Upper lobe of left lung (tissue), 6 donors: ENCODE measurements at places on chromosomes 2 and 18. TPM values are rescaled to one million over a fixed set of nuclear protein-coding genes. Genes with fewer than 3 reads are reported as not detected.

PID1 gene
- 56.7 TPM for total RNA-seq

GPN1 gene
- total RNA-seq: 31.2 TPM

STK17B gene
- total RNA-seq: 54.4 TPM

AQP12B gene
- not detected for total RNA-seq

COL3A1 gene
- total RNA-seq: 82.8 TPM

RAB6C gene
- not detected for total RNA-seq

HOXD12 gene
- not detected for total RNA-seq

DNA sequence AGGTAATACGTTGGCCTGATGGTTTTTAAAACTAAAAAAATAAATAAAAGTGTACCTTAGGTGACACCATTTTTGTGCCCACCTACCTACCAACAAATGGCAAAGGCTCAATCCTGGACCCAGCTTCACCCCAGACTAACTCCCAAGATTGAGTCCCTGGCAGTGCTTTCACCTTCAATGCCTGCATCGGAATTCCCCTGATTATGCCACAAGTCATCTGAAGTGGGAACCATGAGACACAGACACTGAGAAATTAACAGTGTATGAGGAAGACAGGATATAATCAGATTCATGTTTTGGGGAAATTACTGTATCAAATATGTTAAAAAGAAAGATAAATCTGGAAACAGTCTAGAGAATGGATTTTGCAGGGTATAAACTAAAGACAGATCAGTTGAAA, 41.6 kb downstream of the ZBTB14 start:
- no peak overlapping the region for H3K27ac ChIP-seq
- no peak overlapping the region for H3K4me3 ChIP-seq
- no peaks in the 10 kb centered on the region for H3K27me3 ChIP-seq

DNA sequence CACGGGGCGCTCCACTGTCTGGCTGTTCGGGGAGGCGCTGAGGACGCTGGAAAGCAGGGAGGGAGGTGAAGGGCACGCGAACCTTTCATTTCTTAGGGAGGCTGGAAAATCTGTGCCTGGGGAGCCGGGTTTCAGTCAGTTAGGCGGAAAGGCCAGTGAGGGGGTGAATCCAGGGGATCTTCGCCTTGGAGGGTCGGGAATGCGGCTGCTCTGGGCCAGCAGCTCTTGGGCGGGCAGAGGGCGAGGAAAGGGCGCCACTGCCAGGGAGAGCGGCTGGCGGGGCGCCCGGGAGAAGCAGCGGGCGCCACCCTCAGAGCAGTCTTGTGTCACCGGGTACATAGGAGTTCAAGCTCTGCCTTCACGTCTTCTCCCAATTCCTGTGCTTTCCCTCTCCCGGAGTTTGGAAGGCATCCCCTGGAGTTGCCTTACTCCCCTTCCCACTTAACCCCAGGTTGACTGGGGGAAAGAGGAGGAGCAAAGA, 1.4 kb downstream of the CCDC85A start:
- H3K4me1 ChIP-seq: peaks cover 31% of the 10 kb centered on the region
- no peaks in the 10 kb centered on the region for H3K36me3 ChIP-seq
- peak overlapping the region; percentile 89 for H3K27ac ChIP-seq

DNA sequence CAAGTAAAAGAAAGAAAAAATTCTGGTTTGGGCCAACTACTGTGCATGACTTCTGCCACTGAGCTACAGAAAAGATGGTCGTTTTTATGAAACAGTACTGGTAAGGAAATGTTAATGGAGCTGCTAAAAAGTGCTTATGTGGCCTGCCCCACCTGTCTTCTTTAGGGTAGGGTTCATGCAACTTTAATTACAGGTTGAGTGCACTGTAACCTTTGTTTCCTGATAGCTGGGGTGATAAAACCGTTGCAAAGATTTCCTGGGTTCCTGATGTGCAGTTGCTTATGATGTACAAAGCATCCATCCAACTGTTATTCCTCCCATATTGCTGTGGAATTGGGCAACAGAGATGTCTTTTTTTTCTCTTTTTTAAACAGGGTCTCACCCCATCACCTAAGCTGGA, 34.3 kb upstream of the PUM2 start:
- H3K27me3 ChIP-seq: no peaks in the 10 kb centered on the region
- H3K27ac ChIP-seq: no peak overlapping the region
- H3K4me1 ChIP-seq: peaks cover 5% of the 10 kb centered on the region
- no peak overlapping the region for H3K4me3 ChIP-seq
- no peaks in the 10 kb centered on the region for H3K36me3 ChIP-seq

- no peak overlapping the region for H3K4me3 ChIP-seq
- no peaks in the 10 kb centered on the region for H3K27me3 ChIP-seq
- H3K27ac ChIP-seq: no peak overlapping the region
- DNase-seq: no peak
Observed at GRCh38 chr2:65015731-65016130, 26.5 kb downstream of the SLC1A4 start.

DNA sequence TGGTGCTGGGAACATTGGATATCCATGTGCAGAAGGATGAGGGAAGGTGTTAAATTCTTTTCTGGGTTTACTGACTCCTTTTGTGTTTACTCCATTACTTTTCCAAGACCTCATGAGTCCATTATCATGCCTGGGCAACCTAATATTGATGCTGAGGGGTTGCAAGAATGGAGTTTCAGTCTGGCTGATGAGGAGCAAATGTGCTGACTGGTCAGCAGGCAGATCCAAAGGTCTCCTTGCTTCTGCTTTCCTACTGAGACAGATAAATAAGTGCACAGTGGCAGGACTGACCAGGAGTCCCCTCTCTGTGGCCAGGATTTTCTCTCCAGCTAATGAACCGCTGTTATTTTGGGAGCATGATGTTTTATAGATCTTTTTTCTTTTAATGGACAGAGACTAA, 43.6 kb upstream of the WIPF1 start:
- H3K27me3 ChIP-seq: no peaks in the 10 kb centered on the region
- no peaks in the 10 kb centered on the region for H3K36me3 ChIP-seq
- H3K27ac ChIP-seq: no peak overlapping the region
- DNase-seq: no peak
- H3K4me1 ChIP-seq: no peaks in the 10 kb centered on the region

- no peak overlapping the region for H3K27ac ChIP-seq
- no peaks in the 10 kb centered on the region for H3K27me3 ChIP-seq
- H3K36me3 ChIP-seq: no peaks in the 10 kb centered on the region
Observed at GRCh38 chr2:40201425-40201824, 250.5 kb downstream of the SLC8A1 start.

DNA sequence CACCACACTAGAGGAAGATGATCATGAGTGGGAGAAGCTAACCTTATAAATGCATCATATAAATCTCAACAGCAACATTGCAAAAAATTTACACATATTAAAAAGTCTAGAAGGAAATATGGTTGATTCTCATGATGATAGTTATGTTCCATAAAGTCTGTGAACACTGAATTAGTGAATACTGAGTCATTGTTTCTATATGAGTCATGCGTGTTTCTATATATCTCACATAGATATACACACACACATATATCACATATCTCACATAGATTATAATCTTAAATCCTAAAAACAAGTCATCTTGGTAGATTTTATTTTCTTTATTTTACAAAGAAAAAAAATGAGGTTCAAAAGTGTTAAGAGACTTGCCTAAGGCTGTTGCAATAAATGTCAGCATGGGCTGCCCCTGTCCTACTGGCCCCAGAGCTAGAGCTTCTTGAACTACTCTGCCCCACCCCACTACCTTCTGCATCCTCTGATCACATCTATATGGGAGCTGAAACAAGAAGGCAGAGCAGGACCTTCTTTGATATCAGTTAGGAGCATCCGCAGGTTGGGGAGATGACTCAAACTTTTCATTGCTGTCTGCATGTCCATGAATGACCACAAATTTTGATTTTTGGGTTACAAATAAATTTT, 81.8 kb upstream of the ADAM23 start:
- no peak overlapping the region for H3K27ac ChIP-seq
- no peaks in the 10 kb centered on the region for H3K27me3 ChIP-seq
- H3K4me1 ChIP-seq: no peaks in the 10 kb centered on the region
- no peak for DNase-seq

DNA sequence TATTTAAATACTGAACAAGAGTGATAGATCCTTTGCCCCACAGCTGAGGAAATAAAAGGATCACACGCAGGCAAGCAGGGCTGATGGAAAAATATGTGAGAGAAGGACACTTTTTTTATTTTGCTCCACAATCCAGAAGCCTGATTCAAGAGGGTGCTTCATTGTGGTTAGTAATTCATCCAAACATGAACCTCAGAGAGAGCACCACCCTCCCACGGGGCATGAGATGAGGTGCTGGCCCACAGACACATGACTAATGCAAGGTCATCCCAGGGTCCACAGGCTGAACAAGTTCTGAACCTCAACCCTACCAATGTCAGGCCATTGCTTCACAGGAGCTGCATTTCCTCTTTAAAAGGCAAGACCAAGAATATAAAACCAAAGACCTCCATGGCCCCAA, 239.6 kb downstream of the MREG start:
- no peak overlapping the region for H3K27ac ChIP-seq
- H3K4me1 ChIP-seq: no peaks in the 10 kb centered on the region
- no peak overlapping the region for H3K4me3 ChIP-seq
- H3K27me3 ChIP-seq: no peaks in the 10 kb centered on the region

DNA sequence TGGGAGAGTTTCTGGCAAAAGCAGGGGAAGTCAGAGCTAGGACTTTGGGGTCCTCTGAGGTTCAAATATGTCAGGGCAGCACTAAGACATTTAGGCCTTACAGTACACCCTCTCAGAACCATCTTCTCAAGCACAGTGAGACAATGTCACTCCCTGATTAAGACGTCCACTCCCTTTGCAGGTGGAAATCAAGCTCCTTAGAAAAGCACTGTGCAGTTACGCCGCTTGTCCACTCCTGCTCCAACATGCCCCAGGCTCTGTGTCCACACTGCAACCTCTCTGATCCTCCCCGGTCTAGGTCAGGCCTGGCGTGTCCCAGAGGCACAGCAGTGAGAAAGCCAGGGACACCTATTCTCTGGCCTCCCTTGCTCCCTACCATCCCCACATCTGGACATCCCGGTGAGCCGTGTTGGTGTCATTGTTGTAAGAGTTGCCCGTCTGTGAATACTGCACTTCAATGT, 528.6 kb upstream of the ID2 start:
- no peak overlapping the region for H3K4me3 ChIP-seq
- no peaks in the 10 kb centered on the region for H3K36me3 ChIP-seq
- no peaks in the 10 kb centered on the region for H3K4me1 ChIP-seq

DNA sequence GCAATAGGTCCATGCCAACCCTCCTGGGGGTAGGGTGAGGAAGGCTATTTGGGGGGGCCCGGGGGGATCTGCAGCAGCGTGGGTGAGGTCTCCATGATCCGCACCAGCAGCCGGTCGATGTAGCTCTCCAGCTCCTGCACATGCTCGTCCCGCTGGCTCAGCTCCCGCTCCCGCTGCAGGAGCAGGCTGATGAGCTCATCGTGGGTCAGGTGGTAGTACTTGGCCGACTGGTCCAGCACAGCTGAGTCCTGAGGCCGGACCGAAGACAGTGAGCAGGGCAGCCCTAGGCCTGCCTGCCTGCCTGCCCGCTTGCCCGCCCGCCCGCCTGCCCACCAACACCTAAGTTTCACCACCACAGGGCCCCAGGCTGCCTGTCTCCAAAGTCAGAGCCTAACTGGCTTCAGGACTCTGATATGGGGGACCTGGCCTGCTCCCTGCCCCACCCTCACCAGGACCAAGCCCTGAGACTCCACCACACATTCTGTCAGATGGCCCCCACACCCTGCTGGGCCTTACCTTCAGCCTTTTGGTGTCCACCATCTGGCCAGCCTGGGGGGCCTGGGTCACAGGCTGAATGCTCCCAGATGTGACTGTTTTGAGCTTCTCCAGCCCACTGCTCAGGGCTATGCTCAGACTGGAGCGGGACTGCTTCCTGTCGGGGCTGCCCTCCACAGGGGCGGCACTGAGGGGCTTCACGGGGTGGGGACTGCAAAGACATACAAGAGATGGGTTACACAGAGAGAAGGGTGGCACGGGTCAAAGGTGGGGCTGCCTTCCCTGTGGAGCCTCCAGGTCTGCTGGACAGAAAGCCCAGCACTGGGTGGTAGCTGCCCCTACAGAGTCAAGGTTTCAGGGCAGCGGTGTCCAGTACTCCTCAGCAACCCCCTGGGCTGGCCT, 4.2 kb upstream of the SFXN5 start:
- no peak overlapping the region for H3K27ac ChIP-seq
- no peak overlapping the region for H3K4me3 ChIP-seq
- no peaks in the 10 kb centered on the region for H3K27me3 ChIP-seq
- peak; percentile 78 for DNase-seq
- H3K4me1 ChIP-seq: peaks cover 6% of the 10 kb centered on the region

DNA sequence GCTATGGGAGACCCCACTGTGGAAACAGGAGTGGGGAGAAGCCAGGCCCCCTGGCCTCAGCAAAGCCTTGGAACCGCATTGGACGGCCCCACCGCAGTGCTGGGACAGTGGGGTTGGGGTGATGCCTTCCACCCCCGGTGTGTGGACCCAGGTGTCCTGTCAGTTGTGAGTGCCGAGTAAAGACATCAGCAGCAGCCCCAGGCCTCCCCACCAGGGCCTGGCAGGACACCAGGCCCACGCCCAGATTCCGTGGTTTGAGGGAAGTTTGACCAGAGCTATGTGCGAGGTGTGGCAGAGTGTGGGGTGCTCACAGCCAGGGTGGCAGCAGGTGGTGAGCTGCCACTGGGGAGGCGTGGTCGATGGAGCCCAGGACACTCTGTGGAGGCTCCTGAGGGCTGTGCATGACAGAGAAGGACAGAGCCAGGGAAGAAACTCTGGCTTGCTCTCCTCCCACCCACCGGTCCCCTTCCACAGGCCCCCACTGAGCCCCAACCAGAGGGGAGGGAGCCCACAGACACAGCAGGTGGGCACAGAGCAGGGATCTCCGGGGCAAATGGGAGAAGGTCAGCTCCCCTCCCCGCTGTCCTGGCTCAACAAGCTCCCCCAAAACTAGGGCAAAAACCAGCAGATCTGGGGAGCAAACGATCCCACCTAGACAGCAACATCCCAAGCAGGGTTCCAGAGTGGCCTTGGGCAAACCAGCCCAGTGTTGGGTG, 69.1 kb downstream of the TWIST2 start:
- peak; percentile 10 for DNase-seq
- no peak overlapping the region for H3K27ac ChIP-seq
- no peaks in the 10 kb centered on the region for H3K27me3 ChIP-seq
- no peaks in the 10 kb centered on the region for H3K36me3 ChIP-seq

GRCh38 chr2:54880428-54880827, 157.0 kb downstream of the EML6 start:
- no peaks in the 10 kb centered on the region for H3K4me1 ChIP-seq
- no peak for DNase-seq
- no peaks in the 10 kb centered on the region for H3K36me3 ChIP-seq
- no peak overlapping the region for H3K27ac ChIP-seq
- H3K27me3 ChIP-seq: no peaks in the 10 kb centered on the region
- H3K4me3 ChIP-seq: no peak overlapping the region

GRCh38 chr2:64049633-64050220, 30.5 kb upstream of the VPS54 start:
- H3K27ac ChIP-seq: no peak overlapping the region
- H3K36me3 ChIP-seq: no peaks in the 10 kb centered on the region
- DNase-seq: peak; percentile 60
- H3K4me3 ChIP-seq: no peak overlapping the region

- DNase-seq: no peak
- no peaks in the 10 kb centered on the region for H3K36me3 ChIP-seq
- no peak overlapping the region for H3K4me3 ChIP-seq
- H3K27ac ChIP-seq: no peak overlapping the region
- H3K4me1 ChIP-seq: no peaks in the 10 kb centered on the region
Observed at GRCh38 chr18:32937066-32937465, 164.2 kb upstream of the KLHL14 start.

- no peak for DNase-seq
- no peak overlapping the region for H3K4me3 ChIP-seq
- H3K27ac ChIP-seq: no peak overlapping the region
- no peaks in the 10 kb centered on the region for H3K4me1 ChIP-seq
- H3K36me3 ChIP-seq: no peaks in the 10 kb centered on the region
Observed at GRCh38 chr2:79980816-79981215, 323.7 kb downstream of the LRRTM1 start.
